NCI-H82 (cell line): ENCODE measurements at places on chromosomes 5 and 9.

- DNase-seq, result no peak
Measured at GRCh38 chr9:104798209-104798995, 34.5 kb downstream of the NIPSNAP3B start.

DNA sequence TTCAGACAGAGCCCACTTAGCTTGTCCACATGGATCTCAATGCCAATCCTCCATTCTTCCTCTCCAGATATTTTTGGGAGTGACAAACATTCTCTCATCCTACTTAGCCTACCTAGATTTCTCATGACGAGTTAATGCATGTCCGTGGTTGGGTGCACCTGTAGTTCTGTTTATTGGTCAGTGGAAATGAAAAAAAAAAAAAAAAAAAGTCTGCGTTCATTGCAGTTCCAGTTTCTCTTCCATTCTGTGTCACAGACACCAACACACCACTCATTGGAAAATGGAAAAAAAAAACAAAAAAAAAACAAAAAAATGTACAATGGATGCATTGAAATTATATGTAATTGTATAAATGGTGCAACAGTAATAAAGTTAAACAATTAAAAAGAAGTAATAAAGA, 59.0 kb downstream of the BASP1 start:
- no peak for DNase-seq

DNA sequence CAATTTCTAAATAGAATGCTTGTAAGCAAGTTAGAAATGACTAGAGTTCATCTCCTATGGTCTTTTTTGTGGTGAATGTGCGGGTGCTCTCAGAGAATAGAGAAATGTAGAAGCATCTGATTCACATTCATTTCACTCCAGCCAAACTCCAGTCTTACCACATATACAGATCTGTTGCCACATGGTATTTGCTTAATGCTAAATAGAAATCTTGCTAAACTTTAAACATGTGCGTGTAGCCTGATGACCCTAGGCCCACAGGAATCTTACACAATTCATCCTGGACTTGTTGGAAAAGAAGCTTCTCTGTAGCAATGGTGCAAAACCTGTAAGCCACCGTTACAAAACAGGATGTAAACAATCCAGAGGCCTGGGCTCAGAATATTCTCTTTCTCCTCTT, 135.2 kb downstream of the PCSK1 start:
- no peak for DNase-seq

- DNase-seq, result no peak
Measured at GRCh38 chr5:122985954-122986721, 50.4 kb downstream of the PPIC start.

DNA sequence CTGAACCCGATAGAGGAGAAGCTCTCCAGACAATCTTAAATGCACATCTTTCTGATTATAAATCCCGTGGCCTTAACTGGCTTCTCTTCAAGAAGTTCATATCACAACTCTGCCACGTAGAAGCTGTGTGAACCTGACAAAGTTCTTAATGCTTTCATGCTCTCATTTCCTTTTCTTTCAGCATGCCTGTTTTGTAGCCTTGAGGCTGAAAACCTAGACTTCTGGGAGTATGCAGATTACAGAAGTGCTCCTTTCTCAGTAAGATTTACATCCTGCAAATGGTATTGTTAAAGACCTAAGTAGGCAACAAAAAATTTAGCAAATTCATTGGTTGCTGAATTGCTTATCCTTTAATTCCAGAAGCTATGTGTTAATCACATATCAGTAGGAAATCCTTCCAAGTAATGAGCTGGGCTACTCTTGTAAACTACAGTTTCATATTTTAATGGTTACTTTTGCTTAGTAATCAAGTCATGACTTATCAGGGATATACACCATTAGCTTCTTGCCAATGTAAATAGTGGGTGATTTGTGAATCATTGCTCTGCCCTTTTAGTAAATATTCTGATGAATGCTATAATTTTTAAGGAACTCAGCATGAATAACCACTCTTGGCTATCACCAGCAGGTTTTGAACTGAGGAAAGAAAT, 334.7 kb downstream of the FBXL7 start:
- DNase-seq, result no peak

- no peak for DNase-seq
Measured at GRCh38 chr5:32311404-32312196, 1.1 kb downstream of the MTMR12 start.

- DNase-seq, result no peak
Measured at GRCh38 chr5:2890011-2890410, 138.5 kb upstream of the IRX2 start.

DNA sequence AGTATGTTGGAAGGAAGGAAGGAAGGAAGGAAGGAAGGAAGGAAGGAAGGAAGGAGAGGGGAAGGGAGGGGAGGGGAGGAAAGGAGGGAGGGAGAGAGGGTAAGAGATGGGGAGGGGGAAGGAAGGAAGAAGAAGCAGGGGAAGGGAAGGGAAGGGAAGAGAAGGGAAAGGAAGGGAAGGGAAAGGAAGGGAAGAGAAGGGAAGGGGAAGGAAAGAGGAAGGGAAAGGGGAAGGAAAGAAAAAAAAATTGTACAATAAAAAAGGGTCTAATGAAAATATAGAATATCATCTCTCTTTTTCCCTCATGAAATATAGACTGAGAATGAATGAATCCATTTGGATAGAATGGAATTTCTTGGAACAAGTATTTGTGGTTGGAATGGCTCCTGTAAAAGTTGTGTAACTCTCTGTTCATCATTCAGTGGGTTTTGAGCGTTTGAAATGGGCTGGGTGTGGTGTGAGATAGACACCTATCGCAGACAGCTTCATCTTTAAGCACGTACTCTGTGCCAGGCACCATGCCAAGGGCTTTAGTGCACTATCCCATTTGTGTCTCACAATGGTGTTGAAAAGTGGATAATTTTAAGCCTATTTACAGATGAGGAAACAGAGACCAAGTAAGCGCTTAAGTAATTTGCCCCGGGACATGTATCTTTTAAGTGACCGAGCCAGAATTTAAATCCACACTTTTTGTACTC, 11.6 kb upstream of the PAPPA start:
- peak; percentile 51 for DNase-seq

DNA sequence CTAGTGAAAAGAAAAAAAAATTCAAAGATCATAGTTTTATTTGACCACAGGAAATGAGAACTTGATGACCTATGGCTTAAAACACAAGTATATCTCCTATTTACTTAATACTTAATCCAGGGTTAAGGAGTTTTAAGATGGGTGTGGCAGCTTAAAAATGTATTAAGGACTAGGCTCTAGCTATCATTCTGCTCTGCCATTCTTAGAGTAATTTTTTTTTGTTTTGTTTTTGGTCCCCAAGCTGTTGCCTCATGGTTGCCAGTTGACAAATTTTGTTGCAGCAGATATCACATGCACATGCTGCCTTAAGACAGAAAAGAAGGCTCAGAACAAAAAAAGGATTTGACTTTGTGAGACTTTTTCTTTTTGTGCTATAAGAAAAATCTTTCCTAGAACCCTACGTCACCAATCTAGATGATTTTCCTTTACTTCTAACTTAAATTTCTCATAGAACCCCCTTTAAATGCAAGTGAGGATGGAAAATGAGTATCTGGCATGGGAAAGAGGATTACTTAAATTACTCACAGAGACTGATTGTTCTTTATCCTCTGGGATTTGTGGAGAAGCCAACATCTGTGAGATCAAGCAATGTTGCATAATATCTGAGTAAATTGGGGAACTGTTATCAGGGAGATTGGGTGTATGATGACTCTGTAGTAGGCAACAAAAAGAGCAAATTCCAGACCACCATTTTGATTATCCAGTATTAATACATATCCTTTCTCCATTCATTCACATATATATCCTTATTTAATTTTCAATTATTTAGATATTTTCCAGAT, 364.7 kb upstream of the CD180 start:
- DNase-seq, result peak; percentile 73

DNA sequence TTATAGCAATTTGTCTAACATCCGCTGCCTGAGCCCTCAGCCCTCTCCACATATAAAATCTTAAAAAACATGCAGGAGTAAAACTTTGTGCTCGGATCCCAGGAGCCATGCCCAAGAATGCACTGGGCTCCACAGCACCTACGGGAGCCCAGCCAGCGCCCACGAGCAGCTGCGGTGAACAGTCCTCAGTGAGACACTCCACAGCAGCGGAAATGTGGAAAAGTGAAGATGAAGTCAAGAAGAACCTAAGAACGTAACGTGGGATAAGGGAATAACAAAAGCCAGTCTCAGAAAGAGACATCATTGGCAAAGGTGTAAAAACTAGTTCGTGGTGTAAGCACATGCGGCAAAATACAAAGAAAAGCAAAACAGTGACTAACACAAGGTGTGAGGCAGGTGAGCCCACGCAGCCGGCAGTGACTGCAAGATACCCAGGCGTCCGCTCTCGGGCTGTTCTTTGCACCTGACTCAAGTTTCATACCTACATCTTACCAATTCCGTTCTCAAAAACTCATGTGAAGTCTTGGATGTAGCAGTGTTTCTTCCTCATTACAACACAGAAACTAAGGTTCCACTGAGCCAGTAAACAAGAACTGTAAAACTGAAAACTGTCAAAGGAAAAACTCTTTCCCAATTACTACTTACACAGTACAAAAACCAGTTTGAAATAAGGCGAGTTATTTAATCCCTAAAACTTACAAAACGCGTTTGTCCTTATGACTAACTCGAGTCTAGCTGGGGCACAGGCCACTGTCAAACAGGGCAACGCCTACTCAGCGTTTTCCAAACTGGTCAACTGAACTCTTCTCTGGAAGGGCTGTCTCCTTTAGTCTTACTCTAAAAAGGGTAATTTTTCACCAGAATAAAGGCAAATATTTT, 1.7 kb downstream of the CAMSAP1 start:
- DNase-seq, result peak; percentile 51

DNA sequence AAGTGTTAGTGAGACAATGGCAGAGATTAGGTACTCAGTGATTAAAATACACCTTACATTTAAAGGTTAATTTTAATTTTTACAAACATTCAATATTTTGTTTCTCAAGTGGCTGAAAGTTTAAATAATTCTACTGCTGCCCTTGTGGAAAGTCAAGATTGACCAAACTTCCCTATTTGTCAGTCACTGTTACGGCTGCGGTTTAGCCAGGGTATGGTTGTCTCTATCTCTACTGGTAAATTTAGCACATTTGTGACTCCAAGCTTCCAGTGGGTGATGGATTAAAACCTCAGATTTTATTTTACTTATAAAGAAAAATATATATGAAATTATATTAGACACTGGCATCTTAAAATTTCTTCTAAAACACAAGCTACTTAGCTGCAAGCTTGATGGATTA, 368.4 kb downstream of the CDH18 start:
- DNase-seq, result no peak

DNA sequence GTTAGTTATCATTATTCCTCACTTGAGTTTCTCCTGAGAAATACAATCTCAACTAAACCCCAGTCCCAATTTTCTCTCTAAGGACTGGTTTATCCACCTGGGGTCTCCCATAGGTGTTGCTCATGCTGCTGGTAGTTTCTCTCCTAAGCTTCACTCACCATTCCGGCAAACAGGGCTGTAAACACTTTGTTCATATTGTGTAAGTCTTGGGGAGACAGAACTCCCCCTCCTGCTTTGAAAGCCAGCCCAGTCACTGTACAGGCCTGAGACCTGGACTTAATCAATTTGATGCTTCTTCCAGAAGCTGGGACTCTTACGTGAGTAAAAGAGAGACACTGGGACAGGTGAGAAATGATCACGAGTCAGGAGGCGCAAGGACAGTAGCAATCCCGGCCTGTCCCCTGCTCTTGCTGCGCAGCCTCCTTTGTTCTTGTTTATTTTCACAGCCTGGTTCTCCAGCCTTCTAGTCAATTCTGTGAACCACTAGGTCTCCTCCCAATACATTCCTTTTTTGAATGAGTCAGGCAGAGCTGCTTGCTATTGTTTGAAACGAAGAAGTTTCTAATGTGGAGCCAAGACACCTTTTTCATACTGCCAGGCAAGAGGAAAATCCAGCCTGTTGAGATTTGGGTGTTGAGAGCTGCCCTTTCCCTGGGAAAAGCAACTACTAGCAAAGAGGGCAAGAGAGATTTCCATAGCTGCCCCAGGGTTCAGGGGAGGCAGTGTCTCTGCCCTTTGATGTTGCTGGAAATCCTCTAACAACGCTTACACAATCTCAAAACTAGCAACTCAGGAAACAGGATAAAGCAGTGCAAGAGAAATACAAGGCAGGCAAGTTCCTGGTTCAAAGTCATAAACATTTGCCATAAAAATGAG, 9.2 kb upstream of the SHROOM1 start:
- no peak for DNase-seq

- DNase-seq, result no peak
Measured at GRCh38 chr5:42718591-42718990, 38.0 kb upstream of the CCDC152 start.

- DNase-seq, result no peak
Measured at GRCh38 chr9:17630531-17630949, 51.7 kb downstream of the SH3GL2 start.

DNA sequence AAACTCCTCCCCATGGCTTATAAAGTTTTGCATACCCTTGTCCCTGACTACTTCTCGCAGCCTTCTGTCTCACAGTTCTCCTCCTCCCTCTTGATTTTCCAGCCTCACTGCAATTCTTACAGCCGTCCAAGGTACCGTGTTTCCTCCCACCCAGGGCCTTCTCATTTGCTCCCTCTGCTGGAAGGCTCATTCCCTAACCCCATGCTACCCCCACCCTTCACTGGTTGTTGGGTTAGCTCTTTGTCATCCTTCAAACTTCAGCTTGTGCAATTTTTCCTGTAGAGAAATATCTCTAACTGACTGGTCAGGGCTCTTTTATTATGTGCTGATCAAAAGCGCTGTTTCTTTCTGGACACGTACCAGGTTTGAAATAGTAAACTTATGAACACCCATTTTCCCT, 329.2 kb downstream of the EBF1 start:
- peak; percentile 33 for DNase-seq

GRCh38 chr5:57174128-57174889, 450 bp downstream of the GPBP1 start:
- DNase-seq, result peak; percentile 72

GRCh38 chr5:145161391-145161790, 673.8 kb downstream of the PRELID2 start:
- DNase-seq, result no peak

DNA sequence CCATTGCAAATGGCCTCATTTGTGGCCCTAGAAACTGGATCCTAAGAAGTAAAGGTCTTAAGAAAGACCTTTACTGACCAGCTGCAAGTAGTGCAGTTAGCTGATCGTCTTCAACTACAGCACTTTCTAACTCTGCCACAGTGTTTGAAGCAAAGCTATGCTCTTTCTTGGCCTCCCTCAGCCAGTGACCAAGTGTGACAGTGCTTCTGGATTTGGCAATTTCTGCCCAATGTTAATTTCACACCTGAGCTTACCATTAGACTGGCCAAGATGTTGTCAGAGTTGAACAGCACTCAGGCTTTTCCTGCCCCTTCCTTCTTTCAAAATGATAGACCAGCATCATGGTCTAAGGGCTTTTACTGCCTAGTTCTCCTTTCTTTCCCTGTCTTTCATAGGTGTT, 36.1 kb downstream of the UHRF2 start:
- DNase-seq, result no peak

DNA sequence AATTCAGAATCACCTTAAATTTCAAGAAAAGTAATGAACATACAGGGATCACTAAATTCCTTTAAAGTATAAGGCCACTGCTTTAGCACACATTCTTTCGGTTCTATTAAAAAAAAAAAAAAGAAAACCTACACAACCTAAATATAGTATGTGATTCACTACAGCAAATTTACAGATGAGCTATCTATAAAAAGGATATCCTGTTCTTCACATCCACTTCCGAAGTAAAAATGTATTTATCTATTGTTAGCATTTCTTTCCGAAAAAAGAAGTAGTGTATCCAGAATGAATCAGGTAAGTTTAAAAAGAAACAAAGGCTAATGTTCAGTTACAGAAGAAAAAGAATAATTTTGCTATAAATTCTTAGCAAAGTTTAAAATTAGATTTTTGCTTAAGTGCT, 70.2 kb downstream of the ECPAS start:
- no peak for DNase-seq

- DNase-seq, result no peak
Measured at GRCh38 chr5:176921714-176922113, 22.6 kb upstream of the HK3 start.

GRCh38 chr5:1111727-1112289, at the start of gene SLC12A7:
TSS of gene SLC12A7 (minus strand) at chr5:1112063. CDS start at chr5:1111991, 72 bp downstream.
- DNase-seq, result no peak
